ENCODE measurements at places on chromosomes 6 and 20. TPM values are rescaled to one million over a fixed set of nuclear protein-coding genes. Genes with fewer than 3 reads are reported as not detected.

- DNase-seq: no peak
Measured at GRCh38 chr6:156718647-156719394, 58.4 kb upstream of the ARID1B start.

SEL1L2 gene
- total RNA-seq: not detected

- DNase-seq: peak; percentile 1
Measured at GRCh38 chr20:40189621-40190020, 499.4 kb downstream of the MAFB start.

DNA sequence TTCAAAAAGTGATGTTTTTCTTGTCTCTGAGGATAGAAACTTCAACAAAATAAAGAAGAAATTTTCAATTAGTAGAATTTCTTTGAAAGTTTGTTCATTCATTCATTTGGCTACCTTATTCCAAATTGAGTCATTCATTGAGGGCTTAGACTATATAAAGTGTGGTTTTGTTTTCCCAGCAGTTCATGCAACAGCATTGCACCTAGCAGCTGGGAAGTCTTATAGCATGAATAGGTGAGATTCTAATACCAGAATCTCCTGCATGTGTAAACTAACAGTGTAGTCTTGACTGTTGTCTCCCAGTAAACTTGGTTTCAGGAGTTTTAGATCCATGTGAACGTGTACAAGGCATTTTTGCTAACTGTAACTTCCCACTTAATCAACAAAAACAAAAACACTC, 7.1 kb downstream of the ESR1 start:
- DNase-seq: no peak

GRCh38 chr20:23672158-23672557, 16.7 kb downstream of the CST4 start:
- DNase-seq: no peak

NKAIN4 gene
- total RNA-seq: 1.1 TPM

GRCh38 chr20:58515233-58516212, at the start of gene APCDD1L:
Gene APCDD1L, minus strand, starts transcription at chr20:58515399. Its CDS starts 692 bp downstream, at chr20:58514707.
- DNase-seq: peak; percentile 20

WFDC2 gene
- total RNA-seq: 0.95 TPM

SLC17A9 gene
- 2.5 TPM for total RNA-seq

PARD6B gene
- 15.5 TPM for total RNA-seq

- DNase-seq: no peak
Measured at GRCh38 chr20:42399802-42400201, 781.6 kb upstream of the CHD6 start.

PROKR2 gene
- not detected for total RNA-seq

- no peak for DNase-seq
Measured at GRCh38 chr20:42007251-42007650, 389.1 kb upstream of the CHD6 start.

PTPRT gene
- 0.28 TPM for total RNA-seq

DNA sequence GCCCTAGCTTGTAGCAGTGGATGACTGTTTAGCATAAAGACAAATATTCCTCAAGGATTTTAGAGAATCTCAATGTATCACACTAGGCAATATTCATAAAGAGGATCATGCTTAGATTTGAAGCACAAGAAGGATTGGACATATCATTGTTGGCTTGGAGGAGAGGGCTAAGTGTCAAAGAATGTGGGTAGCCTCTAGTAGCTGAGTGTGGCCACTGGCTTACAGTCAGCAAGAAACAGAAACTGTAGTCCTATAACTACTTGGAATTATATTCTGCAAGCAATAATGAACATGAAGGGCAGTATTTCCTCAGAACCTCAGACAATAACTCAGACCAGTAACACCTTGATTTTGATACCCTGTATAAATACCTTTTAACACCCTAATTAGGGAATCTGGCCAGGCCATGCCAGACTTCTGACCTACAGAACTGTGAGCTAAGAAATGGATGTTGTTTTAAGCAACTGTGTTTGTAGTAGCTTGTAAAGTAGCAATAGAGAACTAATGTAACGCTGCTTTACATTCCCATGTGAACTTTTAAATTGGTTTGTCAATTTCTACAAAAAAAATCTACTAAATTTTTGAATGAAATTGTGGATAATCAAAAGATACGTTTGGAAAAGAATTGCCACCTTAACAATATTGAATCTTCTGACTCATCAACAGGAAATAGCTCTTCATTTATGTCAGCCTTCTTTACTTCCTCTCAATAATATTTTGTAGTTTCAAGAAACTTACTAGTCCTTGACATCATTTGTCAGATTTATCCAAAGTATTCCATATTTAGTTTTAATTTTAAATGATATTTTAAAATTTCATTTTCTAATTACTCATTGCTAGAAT, 65.2 kb upstream of the RSPO3 start:
- peak; percentile 4 for DNase-seq

- DNase-seq: no peak
Measured at GRCh38 chr6:127277878-127278843, 11.5 kb downstream of the RNF146 start.

DNA sequence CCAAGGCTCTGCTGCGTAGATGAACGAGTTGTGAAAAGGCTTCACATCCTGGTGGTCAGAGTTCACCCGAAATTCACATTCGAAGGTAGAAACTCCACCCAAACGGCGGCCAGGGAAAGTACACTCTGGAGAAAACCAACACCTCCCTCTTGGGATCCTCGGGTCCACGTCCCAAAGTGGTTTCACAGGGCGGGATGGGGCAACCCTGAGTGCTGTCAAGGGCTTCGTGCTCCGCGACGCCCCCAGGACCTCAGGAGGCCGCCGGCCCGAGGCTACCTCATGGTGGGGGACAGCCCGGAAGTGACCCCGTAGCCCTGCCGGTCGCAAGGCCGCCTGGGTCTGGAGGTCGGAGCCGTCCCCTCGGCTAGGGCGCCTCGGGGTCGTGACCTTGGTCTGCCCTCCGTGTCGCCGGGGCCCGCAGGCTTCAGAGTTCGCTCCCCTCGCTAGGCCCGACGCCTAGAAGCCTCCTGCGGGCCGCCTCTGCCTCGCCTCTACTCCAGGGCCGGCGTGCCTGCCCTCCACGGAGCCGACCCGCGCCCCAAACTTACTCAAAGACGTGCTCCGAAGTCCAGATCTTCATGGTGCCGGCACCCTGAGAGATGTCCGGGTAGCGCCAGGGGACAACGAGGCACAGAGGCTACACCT, at the start of gene PRELID3B:
Gene PRELID3B (minus strand): TSS at position 636 of the 645 bp plus-strand sequence. CDS start 56 bp downstream, at position 580.
- no peak for DNase-seq

- peak; percentile 39 for DNase-seq
Measured at GRCh38 chr6:139239064-139239463, 52.7 kb downstream of the TXLNB start.

DNA sequence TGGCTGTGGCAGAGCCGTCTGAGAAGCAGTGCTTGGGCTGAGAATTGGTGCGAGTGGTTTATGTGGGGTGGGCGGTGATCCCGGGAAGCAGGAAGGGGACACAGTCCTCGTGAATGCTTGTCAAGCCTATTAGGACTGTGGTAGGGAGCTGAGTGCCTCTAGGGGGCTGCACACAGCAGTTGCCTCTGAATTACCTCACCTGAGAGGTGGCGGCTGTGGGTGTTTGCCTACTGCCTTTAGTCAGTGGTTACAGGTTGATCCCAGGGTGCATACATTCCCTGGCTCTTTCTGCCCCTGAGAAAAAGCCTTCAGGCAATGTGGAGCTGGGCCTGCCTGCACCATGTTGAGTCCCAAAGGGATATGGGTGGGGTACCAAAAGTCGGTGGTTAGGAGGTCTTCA, 5.2 kb downstream of the AP5S1 start:
- no peak for DNase-seq
